ENCODE measurements at places on chromosomes 16 and 17.

DNA sequence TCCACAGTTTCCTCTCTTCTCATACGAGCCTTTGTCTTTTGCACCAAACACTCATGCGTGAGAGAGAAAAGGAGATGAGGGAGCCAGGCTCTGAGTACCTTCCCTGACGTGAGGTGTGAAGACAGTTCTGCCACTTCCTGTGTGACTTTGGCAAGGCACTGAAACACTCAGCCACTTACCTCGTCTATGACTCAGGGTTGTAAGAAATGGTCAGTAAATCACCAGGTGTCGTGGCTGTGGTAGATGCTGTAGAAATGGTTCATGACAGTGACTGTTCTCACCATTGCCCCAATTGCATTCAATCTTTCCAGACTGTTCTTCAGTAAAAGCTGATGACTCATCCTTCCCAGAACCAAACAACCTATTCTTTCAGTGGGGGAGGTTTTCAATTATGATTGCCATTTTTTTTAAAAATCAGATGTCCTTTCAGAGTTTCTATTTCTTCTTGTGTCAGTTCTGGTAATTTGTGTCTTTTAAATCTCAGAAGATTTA is 49.2 kb upstream of the CBFA2T3 start:
- no peak for DNase-seq

- no peak for DNase-seq
Measured at GRCh38 chr17:67578142-67578457, 139.6 kb upstream of the NOL11 start.

GRCh38 chr16:69839240-69839688 is 77.1 kb downstream of the WWP2 start:
- no peak for DNase-seq

GRCh38 chr17:82835122-82835521 is 4.7 kb downstream of the ZNF750 start:
- no peak for DNase-seq

DNA sequence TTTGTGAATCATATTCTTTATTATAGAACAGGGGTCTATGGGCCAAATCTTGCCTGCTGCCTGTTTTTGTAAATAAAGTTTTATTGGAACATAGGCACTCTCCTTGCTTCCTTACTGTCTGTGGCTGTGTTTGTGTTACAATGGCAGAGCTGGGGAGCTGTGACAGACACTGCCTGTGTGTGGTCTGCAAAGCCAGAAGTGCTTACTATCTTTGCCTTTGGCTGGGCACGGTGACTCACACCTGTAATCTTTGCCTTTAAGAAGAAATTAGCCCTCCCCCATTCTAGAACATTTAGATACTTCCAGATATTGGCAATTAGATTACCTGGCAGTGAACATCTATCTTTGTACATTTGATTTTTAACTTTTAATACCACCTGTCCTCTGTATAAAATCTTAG is 308.3 kb downstream of the FOXL1 start:
- DNase-seq, result no peak

GRCh38 chr17:40750391-40750790 is 4.7 kb downstream of the KRT25 start:
- DNase-seq, result no peak

DNA sequence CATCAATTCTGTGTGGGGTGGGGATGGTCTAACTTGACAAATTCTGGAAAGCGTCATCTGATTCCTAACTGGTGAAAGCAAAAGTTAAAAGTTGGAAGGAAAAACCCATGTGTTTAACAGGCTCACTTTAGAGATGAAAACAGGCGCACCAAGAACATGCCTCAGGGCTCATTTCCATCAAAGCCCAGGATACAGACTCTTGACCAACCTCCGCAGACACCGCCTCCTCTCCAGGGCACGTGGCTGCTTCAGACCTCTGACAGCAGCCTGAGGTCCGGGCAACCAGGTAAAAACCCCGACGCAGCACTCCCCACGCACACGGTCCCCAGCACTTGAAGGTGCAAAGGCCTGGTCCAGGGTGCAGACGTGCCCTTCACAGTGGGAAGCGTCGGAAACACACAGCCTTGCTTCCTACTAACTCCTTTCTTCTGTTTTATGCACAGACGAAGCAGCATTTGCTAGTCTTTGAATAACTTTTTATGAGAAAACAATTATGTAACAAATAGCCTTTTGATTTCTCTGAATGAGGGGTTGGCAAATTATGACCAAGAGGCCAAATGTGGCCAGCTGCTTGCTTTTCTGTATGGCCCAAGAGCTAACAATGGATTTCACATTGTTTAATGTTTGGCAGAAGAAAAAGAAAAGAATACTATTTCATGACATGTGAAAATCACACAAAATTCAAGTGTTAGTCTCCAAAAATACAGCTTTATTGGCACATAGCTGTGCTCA is 44.2 kb upstream of the TRAP1 start:
- DNase-seq, result no peak

DNA sequence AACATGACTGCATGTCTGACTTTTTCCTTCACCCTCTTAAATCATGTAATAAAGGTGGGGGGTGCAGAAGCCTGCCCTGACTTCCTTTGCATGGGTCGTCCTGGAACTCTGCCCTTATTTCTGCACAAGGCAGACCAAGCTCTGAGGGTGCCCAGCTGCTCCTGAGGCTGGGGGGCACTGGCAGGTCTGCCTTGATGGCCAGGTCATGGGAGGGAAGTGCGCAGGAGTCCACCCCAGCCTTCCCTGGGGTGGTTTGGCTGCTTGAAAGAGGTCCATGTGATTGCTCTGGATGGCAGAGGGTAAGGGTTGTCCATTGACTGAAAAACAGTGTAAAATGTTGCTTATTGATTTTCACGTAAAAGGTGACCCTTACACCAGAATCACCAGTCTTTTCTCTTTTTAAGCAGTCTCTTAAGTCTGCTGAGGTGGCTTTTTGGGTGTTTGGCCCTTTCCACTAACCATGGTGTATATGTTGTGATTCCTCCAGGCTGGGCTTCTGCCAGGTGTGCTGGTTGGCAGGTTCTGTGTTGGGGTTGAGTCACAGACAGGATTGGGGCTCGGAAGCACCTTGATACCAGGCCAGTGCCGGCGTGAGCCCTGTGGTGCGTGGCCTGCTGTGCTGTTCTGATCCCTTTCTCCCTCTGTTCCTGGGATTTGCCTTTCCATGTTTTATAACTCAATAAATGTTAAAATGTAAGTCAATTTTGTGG is 19.4 kb downstream of the DHX38 start:
- DNase-seq, result no peak

DNA sequence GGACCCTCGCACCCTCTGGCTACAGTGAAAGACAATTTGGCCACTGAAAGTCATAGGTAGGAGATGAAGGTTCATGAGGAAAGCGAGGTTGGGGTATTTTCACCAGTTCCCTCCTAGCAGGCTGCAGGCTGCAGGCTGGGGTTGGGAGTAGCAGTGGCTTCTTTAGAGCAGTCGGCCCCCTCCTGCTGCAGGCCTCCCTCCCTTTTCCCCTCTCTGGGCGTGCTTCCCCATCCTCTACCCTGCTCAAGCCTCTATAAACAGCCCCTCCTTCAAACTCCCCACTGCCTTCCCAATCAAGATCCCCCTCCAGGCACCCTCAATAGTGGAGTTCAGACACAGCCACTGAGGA is 41.8 kb downstream of the GAS7 start:
- DNase-seq, result no peak

- DNase-seq, result no peak
Measured at GRCh38 chr17:5425826-5426225, 5.8 kb downstream of the RPAIN start.

- peak; percentile 47 for DNase-seq
Measured at GRCh38 chr17:32461853-32462617, 17.7 kb downstream of the PSMD11 start.

GRCh38 chr16:89099905-89100304 is 6.3 kb downstream of the ACSF3 start:
- no peak for DNase-seq

GRCh38 chr17:17951524-17951923 is 20.7 kb downstream of the TOM1L2 start:
- DNase-seq, result no peak

- DNase-seq, result no peak
Measured at GRCh38 chr16:63787014-63787413, 1334.8 kb downstream of the CDH11 start.

GRCh38 chr16:9827062-9827752 is 355.0 kb downstream of the GRIN2A start:
- DNase-seq, result no peak

- no peak for DNase-seq
Measured at GRCh38 chr16:75385507-75386152, 47.7 kb downstream of the CFDP1 start.

GRCh38 chr16:58034128-58034685 is 8.7 kb downstream of the MMP15 start:
- no peak for DNase-seq

GRCh38 chr16:83733301-83733700 is 74.5 kb upstream of the HSBP1 start:
- DNase-seq, result no peak

- no peak for DNase-seq
Measured at GRCh38 chr17:70115126-70115525, 40.1 kb downstream of the KCNJ16 start.

GRCh38 chr17:51739245-51739886 is 419.1 kb downstream of the CA10 start:
- DNase-seq, result no peak

GRCh38 chr17:75834928-75835653 is 9.1 kb downstream of the UNC13D start:
- DNase-seq, result no peak

DNA sequence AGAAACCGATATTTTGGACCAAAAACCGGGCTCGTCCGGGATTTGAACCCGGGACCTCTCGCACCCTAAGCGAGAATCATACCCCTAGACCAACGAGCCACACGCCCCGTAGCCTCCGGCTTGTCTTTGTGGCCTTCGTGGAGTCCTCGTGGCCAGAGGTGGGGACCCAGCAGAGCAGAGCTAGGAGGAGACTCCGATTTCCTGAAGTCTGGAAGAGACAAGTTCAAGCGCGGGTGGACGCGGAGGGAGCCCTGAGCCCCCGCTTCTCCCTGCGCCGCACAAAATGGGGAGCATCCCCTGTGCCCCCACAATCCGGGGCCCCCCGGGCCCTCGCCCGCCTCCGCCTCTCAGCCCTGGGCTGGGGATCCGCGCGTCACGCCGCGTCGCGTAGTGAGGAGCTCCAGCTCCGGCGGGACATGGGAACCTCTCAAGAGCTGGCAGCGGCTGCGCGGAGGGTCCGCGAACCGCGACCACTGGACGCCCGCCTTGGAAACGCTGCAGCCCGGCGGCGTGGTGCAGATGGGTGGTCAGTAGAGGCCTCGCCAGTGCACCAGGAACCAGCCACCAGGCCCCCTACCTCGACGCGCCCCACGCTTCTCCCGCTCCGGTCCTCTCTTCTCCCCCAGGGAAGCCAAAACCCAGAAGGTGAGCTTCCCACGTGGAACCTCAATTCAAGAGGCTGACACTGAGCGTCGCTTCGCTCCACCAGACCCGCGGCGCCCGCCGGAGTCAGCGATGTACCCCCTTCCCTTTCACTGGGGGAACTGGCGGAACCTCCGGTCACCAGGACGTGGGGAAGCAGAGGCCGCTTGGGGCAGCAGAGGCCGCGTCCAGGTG is 5.2 kb upstream of the OR1F1 start:
- peak; percentile 58 for DNase-seq

GRCh38 chr17:19410875-19411620 is at the start of gene RNF112:
Gene RNF112 (plus strand): TSS chr17:19411232. CDS start chr17:19411409, 177 bp downstream.
- DNase-seq, result no peak

- no peak for DNase-seq
Measured at GRCh38 chr17:75288770-75289114, 491 bp downstream of the SLC25A19 start.

GRCh38 chr17:79065105-79065670 is 9.4 kb upstream of the ENGASE start:
- peak; percentile 53 for DNase-seq

DNA sequence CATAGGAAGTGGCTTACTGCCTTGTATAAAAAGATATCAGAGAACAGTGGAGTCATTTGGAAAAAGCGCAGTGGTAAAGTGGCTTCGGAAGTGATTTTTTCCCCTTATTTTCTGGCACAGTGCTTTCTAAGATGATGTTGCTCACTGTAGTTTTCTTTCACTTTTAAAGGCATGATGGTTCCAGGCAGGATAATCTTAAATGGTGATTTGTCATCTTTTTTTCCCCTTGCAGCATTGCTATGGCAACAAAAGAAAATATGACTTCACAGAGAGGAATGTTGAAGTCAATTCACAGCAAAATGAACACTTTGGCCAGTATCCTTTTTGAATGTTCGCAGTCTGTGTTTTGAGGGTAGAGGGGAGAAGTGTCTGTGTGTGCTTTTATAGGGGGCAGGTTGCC is 42.5 kb downstream of the GOSR1 start:
- DNase-seq, result no peak

GRCh38 chr16:67579686-67580085 is 17.4 kb downstream of the CTCF start:
- no peak for DNase-seq

- no peak for DNase-seq
Measured at GRCh38 chr17:48609759-48610281, 997 bp downstream of the HOXB7 start.

- DNase-seq, result no peak
Measured at GRCh38 chr17:80777274-80777673, 214.4 kb upstream of the CHMP6 start.

DNA sequence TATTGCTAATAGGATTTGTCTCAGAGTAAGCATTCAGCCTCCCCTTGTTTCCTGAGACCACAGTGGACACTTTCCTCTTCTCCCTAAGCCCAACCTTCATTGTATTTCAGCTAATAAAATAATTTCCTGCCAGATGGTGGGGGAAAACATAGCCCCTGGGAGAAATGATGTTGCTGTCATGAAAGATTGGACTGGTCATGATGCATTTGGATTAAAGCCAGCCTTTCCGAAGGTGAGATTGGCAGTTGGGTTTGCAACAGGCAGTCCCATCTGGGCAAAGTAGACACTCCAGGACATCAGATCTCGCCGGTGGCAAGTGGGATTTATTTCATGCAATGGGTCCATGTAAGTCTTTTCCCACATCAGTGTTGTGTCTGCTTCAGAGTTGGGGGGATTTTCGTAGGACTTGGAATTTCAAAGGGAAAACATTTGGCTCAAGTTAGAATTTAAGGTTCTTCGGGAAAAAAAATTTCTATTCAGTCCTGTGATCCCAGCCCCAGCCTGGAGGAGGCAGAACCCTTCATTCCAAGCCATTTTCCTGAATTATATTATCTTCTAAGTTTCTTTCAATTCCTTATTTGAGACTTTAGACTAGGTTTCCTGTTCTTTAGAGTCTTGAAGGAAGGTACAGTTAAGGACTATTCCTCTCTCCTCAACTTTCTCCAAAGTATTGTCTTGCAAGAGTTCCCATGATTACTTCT is 391.7 kb downstream of the XYLT1 start:
- DNase-seq, result no peak

DNA sequence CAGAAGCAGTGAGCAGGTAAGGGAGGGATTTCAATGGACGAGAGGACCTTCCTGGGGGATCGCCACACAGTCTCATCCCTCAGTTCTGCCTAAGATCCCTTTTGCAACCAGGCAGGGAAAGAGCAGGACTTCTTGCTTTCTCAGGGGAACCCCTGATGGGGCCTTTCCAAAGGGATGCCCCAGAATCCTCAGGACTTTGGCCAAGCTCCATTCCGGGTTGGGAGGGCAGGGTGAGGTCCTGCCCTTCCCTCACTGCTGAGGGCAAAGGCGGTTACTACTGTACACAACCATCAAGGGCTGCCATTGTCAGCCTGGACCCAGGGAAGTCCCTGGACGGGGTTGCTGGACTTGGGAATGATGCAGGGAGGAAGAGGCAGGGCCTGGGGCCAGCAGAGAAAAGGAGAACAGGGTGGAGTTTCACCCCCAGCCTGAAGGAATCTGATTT is 9.7 kb downstream of the PRR29 start:
- peak; percentile 16 for DNase-seq

GRCh38 chr16:56237451-56237930 is 46.2 kb downstream of the GNAO1 start:
- no peak for DNase-seq

- no peak for DNase-seq
Measured at GRCh38 chr17:65370669-65371131, 190.7 kb downstream of the AXIN2 start.

Measured in activated T-cell treated with anti-CD3 and anti-CD28 coated beads, Interleukin-2, amount 50 U/mL, for 1 hour (primary cell).